ENCODE measurements at places on chromosomes 16 and 17.

DNA sequence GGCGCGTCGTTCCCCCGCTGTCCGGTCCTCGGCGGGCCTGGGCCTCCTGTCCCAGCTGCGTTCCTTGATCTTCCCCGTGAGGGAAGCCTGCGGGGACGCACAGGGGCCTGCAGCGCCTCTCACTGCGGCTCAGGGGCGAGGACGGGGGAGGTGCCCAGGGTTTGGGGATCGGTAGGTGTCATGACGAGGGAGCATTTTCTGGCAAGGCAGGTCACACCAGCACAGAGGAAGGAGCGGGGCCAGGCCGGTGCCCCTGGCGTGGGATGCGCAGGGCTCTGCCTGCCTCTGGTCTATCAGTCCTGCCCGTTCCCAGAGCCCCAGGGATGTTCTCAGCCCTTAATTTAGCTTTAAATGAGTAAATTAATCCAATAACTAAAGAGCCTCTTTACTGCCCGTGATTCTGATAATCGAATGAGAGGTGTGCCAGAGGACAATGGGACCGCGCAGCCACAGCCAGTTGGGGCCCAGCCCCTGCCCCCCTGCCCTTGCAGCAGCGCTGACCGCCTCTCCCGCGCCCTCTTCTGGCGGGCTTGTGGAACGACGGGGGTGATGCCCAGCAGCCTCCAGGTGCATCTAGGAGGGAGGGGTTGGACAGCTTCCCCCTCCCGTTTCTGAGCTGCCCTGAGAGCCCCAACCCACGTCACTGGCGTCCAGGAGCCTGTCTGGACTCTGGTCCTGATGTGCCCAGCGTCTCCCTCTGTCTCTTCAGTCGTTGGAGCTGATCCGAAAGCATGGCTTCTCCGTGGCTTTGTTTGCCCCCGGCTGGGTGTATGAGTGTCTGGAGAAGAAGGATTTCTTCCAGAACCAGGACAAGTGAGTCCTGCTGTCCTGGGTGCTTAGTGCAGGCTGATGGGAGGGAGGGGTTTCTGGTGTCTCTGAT, 7.9 kb downstream of the ENGASE start:
- peak; percentile 40 for DNase-seq

GRCh38 chr17:72775919-72776318, 316.6 kb downstream of the SLC39A11 start:
- no peak for DNase-seq

DNA sequence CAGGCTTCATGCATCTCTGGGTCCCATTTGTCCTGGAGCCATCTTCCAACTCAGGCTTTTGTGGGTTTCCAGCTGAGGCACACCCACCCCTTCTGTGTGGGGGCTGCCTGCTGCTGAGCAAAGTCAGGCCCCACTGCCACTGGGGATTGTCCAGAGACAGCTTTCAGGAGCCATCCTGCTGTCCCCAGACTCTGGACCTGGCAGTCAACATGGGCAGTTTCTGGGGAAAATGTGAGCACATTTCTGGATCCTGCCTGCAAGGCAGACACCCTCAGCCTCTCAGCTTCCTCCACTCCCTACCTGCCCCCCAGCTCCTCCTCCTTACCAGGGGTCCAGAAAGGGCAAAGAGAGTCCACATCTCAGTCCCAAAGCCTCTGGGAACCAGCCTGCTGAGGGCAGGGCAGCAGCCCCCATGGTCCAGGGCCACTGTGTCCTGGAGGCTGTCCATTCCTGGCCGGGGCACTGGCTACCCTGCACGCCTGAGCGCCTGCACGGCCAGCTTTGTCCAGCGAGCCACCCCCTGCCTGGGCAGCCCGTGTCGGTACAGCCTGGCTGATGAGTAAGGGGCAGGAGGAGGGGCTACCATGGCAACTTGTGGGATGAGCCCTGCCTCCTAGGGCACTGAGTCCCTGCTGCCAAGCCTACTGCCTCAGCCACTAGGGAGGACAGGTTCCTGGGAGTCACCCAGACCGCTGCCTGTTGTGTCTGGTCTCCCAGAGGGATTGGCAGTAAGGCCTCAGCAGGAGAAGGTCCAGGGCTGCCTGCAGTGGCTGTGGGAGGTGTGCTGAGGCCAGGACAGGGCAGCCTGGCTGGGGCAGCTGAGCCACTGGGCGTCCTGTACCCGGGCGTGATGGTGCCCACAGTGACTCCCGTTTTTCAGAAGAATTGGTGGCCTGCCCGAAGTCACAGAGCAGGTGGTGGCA, at the start of gene SLC47A2:
Gene SLC47A2, minus strand, starts transcription at position 477 of the 923 bp plus-strand sequence. Its CDS starts 29 bp downstream, at position 448.
- DNase-seq, result no peak

- DNase-seq, result no peak
These were observed 2.1 kb upstream of the KRTAP3-2 start for GRCh38 chr17:41001795-41002194.

DNA sequence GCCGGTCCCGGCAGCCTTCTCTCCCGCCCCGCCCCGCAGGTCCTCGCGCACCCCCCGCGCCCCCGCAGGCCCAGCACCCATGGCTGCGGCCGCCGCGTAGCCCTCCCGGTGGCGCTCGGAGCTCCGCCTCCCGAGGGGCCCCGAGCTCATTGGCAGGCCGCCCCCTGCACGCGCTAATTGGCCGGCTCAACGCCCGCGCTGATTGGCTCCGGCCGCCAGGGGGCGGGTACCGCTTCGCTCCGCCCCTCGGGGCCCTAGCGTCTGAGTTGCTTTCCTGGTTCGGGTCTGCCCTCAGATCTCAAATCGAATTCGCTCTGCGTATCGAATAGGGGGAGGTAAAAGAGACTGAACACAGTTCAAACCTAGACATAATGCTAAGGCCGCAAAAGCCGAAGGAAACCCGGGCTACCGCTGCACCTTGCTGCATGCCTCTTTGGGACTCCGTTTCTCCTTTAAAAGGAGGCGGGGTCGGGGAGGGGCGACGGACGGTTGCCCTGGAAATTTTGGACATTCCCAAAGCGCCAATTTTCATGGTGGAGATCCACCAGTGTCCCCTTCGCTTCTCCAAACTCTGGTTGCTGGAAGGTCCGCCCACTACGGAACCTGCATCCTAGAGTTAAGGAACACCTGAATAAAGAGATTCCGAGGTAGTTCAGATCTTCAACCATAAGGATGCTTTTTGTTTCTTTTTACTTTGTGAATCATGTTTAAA, at the start of gene DEXI:
Gene DEXI, minus strand, starts transcription at position 117 of the 712 bp plus-strand sequence. CDS start 463 bp downstream, outside the sequence.
- peak; percentile 95 for DNase-seq

GRCh38 chr17:4033751-4034251, 69.6 kb upstream of the ATP2A3 start:
- DNase-seq, result no peak
